ENCODE measurements at places on chromosomes 2 and 18.

- DNase-seq = peak; percentile 18
Observed at GRCh38 chr2:27622921-27623384, 5.9 kb downstream of the CCDC121 start.

DNA sequence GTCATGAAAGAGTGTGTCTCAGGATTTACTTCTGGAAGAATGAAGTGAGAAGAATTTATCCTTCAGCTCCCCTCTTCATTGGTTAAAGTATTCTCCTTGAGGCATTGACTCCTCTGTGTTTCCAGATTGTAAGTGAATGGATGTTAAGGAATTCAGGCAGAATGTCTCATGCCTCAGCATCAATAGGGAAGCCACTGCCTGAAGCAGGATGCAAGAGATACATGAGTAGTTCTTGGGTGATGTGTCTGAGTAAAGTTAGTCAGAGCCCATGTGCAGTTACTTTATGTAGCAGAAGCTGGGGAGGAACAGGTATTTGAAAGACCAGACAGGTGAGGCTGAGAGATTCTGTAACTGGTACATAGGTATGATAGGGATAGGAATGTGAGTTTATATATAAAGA is 34.0 kb upstream of the TMEFF2 start:
- DNase-seq = no peak

GRCh38 chr2:110644357-110644756 is 33.5 kb downstream of the BUB1 start:
- DNase-seq = no peak

- peak; percentile 87 for DNase-seq
Observed at GRCh38 chr2:111659361-111660333, 224.3 kb downstream of the ANAPC1 start.

DNA sequence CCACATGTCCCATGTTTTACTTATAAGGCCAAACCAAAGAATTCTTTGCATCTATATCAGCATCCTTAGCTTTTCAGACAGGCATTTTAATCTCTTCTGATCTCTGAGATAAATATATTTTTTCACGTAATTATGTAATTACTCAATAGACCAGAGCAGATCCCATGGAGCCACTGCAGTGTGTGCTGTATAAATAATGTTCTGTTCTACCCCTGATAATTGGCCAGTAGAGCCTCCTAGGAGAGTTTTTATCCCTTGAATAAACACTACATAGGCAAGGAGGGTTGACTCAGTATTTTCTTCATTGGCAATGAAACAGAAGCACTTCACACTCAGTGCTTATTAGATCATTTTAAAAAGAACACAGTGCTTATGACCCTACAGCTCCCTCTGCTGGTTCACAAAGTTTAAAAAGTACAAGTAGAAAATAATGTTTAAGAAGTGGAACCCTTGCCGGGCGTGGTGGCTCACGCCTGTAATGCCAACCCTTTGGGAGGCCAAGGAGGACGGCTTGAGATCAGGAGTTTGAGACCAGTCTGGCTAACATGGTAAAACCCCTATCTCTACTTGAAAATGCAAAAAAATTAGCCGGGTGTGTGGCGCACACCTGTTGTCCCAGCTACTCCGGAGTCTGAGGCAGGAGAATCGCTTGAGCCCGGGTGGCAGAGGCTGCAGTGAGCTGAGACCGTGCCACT is 91.9 kb downstream of the PPP1R1C start:
- peak; percentile 94 for DNase-seq

GRCh38 chr2:154343282-154343681 is 355.2 kb upstream of the KCNJ3 start:
- DNase-seq = no peak

GRCh38 chr2:65818873-65819451 is 386.6 kb upstream of the SPRED2 start:
- DNase-seq = peak; percentile 1

DNA sequence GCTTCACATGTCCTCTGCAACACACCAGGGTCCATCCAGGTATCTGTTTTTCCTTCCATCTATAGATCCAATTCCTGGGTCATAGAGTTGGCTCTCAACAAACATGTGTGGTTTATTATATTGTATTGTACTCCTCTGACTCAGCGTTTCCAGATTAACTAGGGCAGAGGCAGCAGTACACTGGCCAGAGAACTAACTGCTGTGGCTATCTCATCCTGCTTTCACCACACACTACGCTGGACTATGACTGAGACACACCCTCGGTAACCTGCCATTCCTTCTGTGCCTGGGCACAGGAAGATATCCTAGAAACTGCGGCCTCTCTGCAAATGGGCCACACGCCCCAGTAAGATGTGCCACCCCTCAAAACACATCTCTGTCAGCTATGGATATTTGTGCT is 159.8 kb upstream of the STK17B start:
- DNase-seq = peak; percentile 76

GRCh38 chr2:200453853-200454534 is 55.9 kb downstream of the KCTD18 start:
- no peak for DNase-seq

- DNase-seq = peak; percentile 52
Observed at GRCh38 chr2:100884145-100884621, 64.2 kb downstream of the NPAS2 start.

DNA sequence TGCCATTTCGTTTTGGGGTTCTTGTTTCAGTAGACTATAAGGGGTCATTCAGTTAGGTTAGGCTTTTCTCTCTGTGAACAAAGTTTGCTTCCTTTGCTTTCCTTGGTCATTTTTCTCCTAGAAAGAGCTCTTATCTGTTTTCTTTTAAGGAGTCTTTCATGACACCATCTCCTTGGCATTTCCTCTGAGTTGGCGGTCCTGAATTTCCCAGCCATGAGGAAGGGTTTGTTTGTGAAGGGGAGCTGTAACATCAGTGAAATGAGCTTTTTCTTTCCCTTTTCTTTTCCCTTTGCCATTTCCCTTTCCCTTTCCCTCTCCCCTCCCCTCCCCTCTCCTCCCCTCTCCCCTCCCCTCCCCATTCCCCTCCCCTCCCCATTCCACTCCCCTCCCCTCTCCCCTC is 61.7 kb downstream of the MAP4K4 start:
- peak; percentile 96 for DNase-seq

DNA sequence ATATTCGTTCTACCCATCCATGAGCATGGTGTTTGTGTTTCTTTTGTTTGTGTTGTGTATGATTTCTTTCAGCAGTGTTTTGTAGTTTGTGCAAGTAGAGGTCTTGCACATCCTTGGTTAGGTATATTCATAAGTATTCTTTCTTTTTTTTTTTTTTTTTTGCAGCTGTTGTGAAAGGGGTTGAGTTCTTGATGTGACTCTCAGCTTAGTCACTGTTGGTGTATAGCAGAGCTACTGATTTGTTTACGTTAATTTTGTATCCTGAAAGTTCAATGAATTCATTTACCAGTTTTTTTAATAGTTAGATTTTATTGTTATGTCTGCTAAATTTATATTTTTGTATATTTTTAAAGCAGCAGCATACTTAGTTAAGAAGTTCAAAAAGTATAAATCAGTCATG is 834.4 kb upstream of the NRXN1 start:
- no peak for DNase-seq

GRCh38 chr2:178863856-178864620 is 56.8 kb upstream of the TTN start:
- peak; percentile 10 for DNase-seq

GRCh38 chr2:11679486-11680181 is 9.6 kb upstream of the NTSR2 start:
- no peak for DNase-seq

DNA sequence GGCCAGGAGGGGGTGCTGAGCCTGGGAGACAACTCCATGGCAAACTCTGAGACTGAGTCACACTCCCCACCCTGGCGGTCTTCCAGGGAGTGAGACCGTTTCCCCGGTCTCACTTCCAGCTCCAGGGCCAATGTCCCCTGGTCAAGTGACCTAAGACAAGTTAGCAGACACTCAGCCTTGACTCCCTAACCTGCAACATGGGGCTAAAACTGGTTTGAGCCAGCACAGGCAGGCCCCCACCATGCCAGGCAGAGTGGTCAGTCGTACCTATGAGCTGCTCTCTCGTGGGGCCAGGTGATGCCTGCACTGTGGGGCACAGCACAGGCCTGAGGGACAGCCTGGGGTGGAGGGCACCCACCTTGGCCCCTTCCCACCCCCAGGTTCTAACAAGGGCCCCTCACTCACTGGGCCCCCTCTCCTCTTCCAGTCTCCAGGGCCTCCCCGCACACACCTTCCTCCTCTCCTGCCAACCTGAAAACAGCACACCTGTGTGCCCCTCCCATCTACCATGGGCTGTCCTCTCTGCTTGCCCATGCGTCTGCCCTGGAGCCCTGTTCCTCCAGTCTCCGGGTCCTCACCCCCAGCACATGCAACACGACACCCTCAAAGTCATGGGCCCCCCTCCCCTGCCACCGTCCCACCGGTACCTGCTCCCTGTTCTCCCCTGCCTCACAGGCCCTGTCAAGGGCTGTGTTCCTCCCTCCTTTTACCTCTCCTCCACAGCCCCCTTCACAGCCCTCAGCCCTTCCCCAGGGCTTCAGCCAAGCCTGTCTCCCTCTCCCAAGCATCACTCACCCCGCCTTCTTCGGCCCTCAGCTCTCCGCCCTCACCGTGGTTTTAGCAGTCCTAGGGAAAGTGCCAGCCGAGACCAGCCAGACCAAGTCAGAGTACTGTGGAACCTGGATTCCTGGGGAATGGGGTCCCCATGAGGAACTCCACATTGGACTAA is 1.6 kb downstream of the GPR17 start:
- DNase-seq = no peak

- peak; percentile 36 for DNase-seq
Observed at GRCh38 chr2:100422320-100423055, 5.0 kb upstream of the CHST10 start.

DNA sequence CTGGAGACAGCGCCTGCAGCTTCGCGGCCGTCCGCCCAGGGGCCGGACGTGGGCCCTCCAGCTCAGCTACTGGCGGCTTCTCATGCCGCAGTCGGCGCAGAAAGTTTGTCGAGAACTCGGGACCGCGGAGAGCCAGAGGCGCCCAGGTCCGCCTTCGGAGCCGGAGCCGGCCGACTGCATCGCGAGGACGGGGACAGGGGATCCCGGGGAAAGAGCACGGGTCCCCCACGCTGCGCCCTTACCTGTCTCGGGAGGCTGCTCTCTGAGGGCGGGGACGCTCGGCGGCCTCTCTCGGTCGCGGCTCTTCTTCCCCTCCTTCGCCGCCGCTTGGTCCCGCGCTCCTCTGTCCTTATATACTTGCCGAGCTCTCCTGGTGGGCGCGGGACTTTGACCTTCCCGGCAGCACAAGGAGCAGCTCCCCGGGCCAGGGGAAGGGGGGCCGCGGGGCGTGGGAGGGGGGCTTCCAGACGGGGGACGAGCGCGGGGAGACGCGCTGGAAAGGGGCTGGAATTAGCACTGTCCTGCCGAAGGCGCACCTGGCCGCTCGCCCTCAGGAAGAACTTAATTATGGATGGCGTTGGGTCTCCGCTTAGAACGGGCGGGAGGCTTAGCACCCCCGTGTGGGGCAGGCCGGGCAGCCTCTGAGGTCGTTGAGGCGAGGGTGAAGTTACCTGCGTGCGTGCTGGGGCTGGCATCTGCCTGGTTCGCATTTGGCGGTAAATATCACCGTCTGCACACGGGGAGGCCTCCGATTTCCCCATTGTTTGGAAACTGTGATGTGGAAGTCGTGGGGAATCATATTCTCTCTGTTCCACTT is at the start of gene POMC:
POMC (minus strand) TSS at position 325 of the 817 bp plus-strand sequence. CDS start 3,808 bp downstream, outside the sequence.
- peak; percentile 13 for DNase-seq

- no peak for DNase-seq
Observed at GRCh38 chr2:204260901-204261300, 284.4 kb upstream of the PARD3B start.

- no peak for DNase-seq
Observed at GRCh38 chr2:161147856-161148255, 12.4 kb upstream of the TANK start.

DNA sequence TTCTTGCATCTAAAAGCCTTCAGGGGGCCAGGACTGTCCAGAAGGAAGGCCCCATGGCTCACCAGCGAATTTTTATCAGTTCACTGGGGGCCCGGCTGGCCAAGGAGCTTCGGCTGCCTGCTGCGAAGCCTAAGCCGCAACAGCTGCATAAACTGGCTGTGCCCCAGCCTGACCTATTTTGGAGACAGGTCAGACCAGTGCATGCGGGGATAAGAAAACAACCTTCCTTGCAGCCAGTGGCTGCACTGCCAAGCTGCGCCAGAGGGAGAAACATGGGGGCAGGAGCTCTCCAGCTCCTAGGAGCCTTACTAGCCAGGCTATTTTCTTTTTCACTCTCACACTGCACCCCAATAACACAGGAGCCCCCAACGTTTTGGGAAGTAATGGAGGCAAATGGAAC is 15.2 kb downstream of the PAX3 start:
- no peak for DNase-seq

DNA sequence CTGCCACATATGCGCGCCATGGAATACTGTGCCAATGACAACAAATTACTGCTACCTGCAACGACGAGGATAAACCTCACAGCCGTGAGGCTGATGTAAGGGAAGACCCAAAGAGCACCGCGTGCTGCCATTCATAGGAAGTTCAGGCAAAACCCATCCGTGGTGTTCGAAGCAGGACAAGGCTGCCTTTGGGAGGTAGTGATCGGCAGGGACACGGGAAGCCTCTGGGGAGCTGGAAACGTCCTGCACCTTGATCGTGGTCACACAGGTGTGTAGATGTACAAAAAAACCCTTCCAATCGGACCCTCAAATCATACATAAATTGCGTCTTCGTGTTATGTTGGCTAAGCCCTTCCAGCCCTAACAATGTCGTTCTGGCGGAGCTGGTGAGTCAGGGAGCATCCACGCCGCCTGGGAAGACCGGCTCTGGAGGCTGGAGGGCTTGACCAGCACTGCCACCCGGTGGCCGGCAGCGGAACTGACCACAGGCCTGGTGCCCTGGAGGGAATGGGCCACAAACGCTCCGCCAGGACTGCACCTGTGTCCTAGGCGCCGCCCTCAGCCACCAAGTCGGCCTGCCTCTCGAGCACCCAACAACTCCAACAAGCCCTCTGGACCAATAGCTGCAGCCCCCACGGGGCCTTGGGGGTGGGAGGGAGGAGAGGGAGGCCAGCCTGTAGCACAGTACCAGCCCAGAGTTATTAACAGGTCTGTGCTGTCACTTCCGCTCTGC is 4.1 kb upstream of the NEURL3 start:
- peak; percentile 83 for DNase-seq

- DNase-seq = no peak
Observed at GRCh38 chr2:4368907-4369306, 665.5 kb downstream of the DCDC2C start.

- no peak for DNase-seq
Observed at GRCh38 chr2:236665101-236665500, 95.5 kb downstream of the ACKR3 start.

Measured in fibroblast of villous mesenchyme (primary cell).